ENCODE measurements at places on chromosomes 2 and 18.

DNA sequence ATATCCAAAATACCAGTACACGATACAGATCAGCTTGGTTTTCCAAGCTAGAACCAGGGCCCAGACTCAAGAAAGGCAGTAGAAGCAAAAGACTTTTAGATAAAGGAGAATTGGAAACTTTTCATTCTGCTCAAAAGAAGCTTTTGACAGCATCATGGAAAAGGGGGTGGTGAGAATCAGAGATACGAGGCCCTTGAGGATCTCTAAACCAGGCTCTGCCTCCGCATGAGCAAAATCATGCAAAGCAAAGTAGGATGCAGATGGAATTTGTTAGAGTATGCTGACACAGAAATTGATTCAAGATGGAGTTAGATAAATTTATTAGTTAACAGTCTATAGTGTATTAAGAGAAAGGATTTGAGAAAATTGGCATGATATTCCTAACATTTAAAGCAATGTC, 39.8 kb downstream of the FAM98A start:
- DNase-seq, result no peak

- DNase-seq, result no peak
These were observed 94.4 kb downstream of the STPG4 start for GRCh38 chr2:47060652-47061170.

DNA sequence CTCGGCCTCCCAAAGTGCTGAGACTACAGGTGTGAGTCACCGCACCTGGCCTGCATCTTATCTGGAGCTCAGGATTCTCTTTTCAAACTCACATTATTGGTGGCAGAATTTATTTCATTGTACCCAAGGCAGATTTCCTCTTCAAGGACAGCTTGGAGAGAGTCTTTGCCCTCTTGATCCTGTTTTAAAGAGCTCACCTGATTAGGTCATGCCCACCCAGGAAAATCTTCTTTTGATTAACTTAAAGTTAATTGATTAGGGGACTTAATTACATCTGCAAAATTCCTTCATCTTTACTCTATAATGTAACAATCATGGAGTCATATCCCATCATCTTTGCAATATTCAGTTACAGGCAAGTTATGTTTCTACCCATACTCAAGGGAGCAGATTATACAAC, 346.4 kb downstream of the EPHA4 start:
- no peak for DNase-seq

- no peak for DNase-seq
These were observed 270.6 kb downstream of the CELF4 start for GRCh38 chr18:37294951-37295350.

GRCh38 chr2:181104512-181105115, 124.2 kb downstream of the UBE2E3 start:
- no peak for DNase-seq

DNA sequence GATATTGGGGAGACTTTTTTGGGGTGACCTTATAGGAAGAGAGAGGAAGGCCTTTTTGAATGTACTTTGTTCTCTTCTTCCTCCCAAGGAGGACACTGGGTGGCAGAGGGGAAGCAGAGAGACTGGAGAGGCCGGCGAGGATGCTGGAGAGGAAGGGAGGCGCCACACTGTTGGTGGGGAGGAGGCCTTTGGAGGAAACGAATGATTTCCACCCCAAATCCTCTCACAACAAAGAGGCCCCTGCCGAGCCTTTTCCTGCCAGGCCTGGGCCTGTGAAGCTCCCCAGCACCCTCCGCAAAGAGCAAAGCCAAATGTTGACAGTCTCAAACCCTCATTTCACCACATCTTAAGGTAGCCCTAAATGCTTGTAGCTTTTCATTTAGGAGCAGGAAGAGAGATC, 59.0 kb upstream of the UPP2 start:
- DNase-seq, result no peak

- DNase-seq, result no peak
These were observed 5.2 kb upstream of the EDAR start for GRCh38 chr2:108994178-108994577.

DNA sequence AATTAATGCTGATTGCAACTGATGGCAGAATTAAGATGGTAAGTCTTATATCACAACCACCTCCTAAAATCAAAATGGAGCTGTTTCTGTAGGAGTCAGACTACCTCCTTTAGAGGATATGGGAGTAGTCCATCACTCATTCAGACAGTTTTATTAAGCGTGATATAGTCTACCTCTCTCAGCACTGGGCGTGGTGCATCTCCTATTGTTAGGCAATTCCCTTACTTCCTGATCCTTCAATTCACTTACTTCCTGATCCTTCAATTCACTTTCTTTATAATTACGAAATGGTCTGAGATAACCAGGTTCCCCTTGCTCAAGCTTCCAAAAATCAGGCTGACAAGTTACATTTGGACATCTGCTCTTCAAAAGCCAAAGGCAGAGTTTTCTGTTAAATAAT, 31.9 kb downstream of the ATP8B1 start:
- DNase-seq, result no peak

DNA sequence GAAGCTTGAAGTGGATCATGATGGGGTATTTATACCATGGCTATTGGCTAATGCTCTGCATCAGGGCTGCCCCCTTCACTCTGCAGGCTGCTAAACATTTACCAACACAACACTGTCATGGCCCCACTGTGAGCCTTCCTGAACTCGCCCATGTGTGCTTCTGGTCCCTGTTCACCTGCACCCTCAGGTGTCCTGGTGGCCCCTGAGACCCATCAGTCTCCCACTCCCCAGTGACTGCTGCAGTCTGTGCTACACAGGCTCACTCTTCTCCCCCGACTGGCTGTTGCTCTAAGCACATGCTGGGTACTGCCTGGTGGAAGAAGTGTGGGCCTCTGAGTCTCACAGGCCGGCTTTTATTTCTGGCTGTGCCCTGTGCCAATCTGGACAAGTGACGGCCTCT, 183.0 kb upstream of the HS6ST1 start:
- DNase-seq, result no peak

DNA sequence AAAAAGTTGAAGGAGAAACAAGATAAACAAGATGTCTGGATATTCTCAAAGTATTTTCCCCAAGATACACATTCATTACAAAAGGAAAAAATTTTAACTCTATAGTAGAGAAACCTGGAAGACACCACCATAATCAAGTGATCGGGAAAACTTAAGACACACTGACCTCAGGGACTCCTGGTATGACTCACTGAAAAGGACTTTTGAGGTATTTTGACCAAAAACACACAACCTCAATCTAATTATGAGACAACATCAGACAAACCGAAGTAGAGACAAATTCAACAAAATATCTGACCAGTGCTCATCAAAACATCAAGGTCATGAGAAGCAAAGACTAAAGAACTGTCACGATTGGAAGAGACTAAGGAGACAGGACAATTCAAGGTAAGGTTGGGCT, 34.7 kb downstream of the LPIN2 start:
- DNase-seq, result no peak

GRCh38 chr2:150085478-150085877, 402.0 kb downstream of the RND3 start:
- no peak for DNase-seq

- no peak for DNase-seq
These were observed 7.0 kb upstream of the TYMS start for GRCh38 chr18:650428-650858.

GRCh38 chr18:11607906-11608305, 1.5 kb upstream of the SLC35G4 start:
- DNase-seq, result no peak

All from dorsolateral prefrontal cortex (tissue), 122 donors.